ENCODE measurements at places on chromosomes 3 and 15. TPM values are rescaled to one million over a fixed set of nuclear protein-coding genes. Genes with fewer than 3 reads are reported as not detected.

EAF2 gene
- total RNA-seq = 24.5 TPM

DNA sequence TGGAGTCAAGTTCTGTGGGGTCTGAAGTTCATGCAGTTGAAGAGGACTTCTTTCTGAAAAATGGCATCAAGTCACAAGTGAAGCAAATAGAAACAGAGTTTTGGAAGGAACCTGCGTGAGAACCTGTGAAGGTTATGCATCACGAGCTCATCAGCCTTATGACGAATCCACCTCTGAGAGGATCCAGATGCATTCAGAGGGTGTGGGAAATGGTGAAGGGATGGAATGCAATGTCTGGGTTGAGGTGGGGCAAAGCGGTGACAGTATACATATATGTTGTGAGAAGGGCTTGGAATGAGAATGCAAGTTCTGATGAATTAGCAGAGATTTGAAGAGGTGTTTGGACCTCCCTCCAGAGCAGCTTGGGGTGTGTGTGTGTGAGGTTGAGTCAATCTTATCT lies 382.1 kb upstream of the TBL1XR1 start:
- no peak for DNase-seq

DNA sequence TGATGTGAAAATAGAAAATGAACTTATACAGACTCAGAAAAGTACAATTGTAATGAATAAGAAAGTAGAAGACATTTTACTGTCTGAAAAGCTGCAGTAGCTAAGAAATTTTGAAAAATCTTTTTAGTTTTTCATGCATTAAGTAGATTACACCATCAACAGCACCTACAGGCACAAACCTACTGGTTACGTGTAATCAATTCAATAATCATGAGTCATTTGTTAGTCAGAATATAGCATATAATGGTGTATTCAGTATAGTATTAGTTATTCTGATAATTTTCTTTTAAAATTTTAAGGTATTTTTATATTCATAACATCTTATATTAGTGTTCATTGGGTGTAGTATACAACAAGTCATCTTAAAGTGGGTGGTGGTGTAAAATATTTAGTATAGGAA lies 550.5 kb upstream of the GBE1 start:
- DNase-seq = no peak

DNA sequence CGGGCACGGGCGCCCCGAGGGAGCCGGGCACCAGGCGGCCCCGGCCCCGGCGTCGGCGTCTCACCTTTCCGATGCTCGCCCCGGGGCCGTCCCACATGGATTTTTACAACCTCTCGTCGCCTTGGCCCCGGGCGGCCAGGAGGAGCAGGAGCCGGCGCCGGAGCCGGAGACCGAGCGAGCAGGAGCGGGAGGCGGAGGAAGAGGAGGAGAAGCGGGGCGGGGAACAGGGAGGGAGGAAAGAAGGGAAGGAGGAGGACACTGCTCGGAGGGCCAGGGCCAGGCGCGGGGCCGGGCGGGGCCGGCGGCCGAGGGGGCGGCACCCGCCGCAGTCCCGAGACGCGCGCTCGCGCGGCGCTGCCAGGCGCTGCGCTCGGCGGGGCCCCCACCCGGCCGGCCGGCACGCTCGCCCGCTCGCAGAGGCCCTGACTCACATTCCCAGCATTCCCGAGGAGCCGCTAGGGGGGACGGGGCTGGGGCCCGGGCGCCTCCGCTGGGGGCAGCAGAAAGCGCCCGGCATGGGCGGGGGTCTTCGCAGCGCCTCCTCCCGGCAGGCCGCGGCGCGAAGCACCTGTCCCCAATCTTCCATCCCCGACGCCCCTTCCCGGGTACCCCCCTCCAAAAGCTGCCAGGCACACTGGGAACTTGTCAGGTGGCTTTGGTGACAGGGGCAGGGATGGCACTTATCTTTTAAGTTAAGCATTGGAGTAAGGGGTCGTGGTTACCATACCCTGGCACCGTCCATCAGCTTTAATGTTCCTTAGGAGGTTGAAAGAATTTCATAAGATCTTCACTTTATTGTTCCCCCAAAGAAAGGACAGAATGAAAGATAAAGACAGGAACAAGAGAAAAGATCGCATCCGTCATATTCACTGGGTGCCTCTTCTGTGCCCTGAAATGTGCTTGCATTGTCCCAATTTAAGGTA lies at the start of gene ERC2:
ERC2 (minus strand) TSS at position 284 of the 923 bp plus-strand sequence.
- no peak for DNase-seq

DNA sequence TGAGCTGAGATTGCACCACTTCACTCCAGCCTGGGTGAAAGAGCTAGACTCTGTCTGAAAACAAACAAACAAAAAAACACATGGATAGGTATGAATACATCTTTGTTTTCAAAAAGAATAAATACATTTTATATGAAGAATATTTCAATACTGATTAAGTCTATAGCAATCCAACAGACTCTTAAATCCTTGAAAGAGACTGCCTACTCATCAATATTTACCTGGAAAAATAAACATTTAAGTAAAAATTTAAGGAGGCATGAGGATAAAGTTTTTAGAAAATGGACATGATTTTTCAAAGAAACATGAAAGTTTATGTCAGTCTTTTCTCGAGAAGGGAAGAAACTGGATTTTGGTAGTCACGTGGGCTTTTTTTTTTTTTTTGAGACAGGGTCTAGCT lies 5.4 kb downstream of the NKIRAS1 start:
- no peak for DNase-seq

DNA sequence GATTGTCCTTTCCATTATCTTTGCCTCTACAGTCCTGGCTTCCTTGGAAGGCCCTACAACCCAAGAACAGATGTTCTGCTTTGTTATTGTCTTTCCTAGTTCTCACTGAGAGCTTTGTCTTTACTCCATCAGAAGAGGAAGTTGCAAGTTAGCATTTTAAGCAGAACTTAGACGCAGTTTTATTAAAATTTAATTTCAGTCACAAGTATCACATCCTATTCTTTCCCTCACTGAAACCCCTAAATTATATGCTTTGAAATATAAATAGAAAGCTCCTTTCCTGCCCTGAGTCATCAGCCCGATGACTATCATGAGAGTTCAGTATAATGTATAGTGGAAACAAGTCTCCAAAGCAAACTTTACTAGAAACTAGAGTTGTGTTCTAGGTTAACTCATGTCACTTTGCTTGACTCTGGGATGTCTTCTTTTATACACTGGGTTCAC lies 291.2 kb upstream of the RBMS3 start:
- peak; percentile 10 for DNase-seq

ISY1 gene
- 25.6 TPM for total RNA-seq

- DNase-seq = no peak
Measured at GRCh38 chr3:55521064-55521737, 34.1 kb upstream of the WNT5A start.

- no peak for DNase-seq
Measured at GRCh38 chr3:46524008-46524407, 26.2 kb downstream of the RTP3 start.

DNA sequence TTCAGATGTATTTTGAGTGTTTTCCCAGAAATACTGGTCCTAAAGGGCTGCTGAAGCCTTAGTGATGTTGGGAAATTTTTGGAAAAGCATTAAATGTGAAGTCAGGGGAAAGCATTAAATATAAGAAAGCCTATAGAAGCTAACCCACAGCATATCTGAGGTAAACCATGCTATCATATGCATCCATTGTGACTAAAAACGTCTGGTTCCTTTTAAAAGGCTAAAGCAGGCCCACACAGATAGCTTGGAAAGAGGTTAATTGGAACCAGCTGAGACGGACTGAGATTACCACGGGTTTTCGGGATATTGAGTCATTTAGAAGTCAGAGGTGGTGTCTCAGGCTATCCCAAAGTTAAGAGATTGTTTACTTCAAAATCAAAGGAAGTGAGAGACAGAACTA lies 78.2 kb downstream of the CYP19A1 start:
- DNase-seq = no peak

HDAC11 gene
- 12.1 TPM for total RNA-seq

GRCh38 chr3:16432714-16433113 lies 80.8 kb downstream of the RFTN1 start:
- no peak for DNase-seq

- no peak for DNase-seq
Measured at GRCh38 chr3:146485297-146485696, 15.9 kb upstream of the PLSCR2 start.

LRRC31 gene
- total RNA-seq = not detected

CPA3 gene
- 80.5 TPM for total RNA-seq

GNAI2 gene
- total RNA-seq = 596 TPM

STAB1 gene
- total RNA-seq = 19.1 TPM

GRCh38 chr3:131733086-131733841 lies 230.5 kb upstream of the MRPL3 start:
- no peak for DNase-seq

DNA sequence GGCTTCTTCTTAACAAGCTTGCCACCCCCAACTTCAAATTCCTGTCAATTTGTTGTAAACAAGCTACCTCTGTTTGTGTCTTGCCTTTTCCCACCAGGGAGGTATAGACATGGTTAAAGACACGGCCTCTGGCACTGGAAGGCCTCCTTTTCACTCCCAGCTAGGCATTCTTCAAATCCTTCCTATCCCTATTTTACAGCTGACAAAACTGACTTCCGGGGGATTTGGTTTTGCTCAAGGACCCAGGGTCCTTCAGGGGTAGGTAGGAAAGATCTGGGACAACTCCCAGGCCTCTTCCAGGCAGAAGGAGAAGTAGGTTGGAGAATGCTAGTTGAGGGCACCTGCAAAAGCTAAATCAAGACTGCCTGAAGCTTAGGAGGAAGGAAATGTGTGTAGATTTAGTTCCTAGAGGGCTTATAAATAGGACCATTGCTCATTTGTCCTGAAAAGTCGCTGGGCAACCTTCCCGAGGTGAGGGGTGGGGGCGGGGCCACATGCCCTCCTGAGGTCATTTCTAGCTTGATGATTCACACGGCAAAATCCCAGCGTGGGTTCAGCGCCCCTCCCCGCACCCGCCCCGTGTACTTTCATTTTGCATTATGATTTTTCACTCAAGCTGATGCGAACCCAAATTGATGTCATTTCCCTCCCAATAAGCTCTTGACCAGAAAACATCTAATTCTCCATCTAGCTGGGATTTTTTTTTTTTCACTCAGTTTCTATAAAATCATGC lies 365.5 kb downstream of the SHQ1 start:
- DNase-seq = peak; percentile 88

GRCh38 chr3:71432044-71432975 lies 151.2 kb downstream of the FOXP1 start:
- DNase-seq = no peak

GRCh38 chr3:42698216-42698910 lies 4.2 kb downstream of the HHATL start:
- no peak for DNase-seq

PFN2 gene
- 1.9 TPM for total RNA-seq

- no peak for DNase-seq
Measured at GRCh38 chr15:65416845-65417416, 5.8 kb downstream of the IGDCC4 start.

DNA sequence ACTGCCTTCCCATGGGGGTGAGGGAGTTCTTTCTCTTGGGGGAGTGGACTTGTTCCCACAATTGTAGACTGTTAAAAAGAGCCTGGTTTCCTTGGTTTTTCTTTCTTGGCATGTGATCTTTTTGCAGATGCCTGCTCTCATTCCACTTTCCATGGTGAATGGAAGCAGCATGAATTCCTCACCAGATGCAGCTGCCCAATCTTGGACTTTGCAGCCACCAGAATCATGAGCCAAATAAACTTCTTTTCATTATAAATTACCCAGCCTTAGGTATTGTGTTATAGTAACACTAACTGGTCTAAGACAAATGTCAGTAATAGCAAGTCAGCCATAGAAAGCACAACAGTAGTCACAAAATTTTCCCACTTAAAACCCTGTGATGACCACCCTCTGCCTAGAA lies 260.5 kb upstream of the THBS1 start:
- DNase-seq = no peak

DNA sequence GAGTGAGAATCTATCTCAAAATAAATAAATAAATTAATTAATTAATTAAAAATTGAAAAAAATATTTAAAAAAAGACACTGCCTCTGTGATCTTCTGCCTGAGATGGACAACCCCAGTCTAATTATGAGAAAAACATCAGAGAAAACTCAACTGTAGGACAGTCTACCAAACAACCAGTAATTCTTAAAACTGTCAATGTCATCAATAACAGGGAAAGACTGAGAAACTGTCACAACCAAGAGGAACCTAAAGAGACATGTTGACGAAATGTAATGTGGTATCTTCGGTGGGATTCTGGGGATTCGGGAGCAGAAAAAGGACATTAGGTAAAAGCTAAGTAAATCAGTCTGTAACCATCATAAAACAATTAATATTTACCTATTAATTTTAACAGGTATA lies 265.4 kb upstream of the LMCD1 start:
- no peak for DNase-seq

DNA sequence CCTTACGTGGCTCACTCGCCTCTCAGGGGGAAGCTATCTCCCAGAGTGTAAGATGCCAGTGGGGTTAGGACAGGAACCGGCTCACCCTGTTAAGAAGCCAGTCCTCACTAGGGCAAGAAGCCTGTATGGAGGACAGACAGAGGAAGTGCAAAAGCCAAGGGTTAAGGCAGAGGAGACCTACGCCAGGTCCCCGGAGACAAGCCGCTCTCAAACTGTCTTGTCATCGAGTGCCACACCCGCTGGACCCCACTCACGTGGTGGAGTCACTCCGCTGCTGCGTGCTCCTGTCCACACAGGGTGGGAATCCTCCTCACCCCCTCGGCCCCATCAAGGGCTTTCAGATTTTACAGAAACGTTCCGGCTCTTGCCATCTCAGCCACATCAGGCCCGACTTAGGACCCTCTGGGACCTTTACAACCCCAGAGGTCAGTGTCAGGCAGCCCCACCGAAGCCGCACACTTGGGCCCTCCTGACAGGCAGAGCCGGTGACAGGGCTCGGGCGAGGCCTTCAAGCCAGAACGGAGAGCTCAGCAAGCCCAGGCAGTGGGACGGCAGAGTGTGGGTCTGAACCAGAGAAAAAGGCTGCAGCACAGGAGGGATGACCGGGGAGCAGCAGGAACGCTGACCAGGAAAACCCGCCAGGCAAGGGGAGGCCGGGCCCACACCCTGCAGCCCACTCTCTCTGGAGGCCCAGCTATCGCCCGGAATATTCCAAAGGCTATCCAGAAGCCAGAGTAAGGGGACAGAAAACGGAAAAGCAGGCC lies 61.7 kb downstream of the XXYLT1 start:
- no peak for DNase-seq

DNA sequence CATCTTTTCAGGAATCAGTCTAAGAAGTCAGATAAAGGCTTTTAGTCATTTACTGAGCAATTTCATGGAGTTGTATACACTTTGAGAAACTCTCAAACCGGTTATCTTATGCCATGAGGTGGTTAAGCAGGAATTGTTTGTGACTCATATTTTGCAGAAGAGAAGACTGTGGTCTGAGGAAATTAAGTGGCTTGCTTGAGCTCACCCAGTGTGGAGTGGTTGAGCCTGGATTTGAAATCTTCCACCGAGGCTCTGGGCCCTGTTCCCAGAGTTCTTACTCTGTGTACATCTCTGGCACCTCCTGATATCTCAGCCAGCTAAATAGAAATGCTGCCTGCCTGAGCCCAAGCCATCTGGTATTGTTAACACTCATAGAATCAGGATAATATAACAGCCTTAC lies 37.8 kb upstream of the BCL6 start:
- no peak for DNase-seq

DNA sequence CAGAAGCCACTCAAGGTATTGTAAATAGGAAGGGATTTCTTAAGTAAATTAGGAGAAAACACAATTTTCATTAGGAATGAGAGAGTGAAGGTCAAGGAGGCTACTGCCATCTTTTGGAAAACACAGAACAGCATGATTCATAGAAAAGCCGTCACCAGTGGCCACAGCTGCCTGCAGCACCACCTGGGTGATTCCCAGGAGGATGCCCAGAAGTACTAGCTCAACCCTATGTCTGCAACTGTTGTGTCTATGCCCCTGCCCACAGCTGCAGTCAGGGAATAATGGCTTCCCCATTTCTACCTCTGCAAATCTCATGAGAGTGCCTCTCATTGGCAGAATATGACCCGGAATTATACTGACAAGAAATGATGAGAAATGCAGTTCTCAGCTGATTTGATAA lies 300.0 kb downstream of the IGSF11 start:
- no peak for DNase-seq
